Stimulated activated CD8-positive, alpha-beta memory T cell treated with anti-CD3 and anti-CD28 coated beads, Interleukin-4, amount 100 ng/mL, for 1 hour (primary cell): ENCODE measurements at places on chromosomes 1 and 21.

DNA sequence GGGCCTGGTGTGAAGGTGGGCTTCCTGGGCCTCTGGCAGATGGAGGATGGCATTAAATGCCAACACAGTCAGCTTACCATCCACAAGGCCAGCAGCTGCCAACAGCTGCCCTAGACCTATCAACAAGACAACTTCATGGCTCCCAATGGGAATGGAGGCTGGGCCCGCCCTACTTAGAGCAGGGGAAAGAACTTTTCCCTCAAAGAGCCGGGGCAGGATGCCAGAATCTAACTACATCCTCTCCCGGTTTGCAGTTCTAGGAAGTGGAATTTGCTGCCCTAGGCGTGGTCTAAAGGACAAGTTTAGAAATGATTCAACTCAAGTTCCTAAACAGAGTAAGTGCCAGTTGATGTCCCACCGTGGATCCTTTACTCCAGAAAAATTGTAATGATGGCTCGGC, 13.1 kb downstream of the ICMT start:
- no peak for DNase-seq

DNA sequence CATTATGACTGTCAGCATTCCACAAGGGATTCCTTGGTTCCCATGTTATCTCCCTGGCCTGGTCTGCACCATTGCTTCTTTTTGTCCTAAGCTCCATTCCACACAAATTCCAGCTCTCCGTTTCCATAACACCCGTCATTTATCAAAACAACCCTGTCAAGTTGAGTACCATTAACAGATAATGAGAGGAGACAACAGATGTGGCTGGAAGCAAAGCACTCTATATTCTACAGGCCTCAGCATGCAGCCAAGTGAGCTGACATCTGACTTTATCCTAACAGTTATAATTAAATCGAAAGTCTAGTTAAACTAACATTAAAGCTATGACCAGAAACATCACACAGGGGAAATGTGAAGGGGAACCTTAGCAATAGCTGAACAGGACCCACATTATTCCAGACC, 110.4 kb downstream of the RERE start:
- DNase-seq, result no peak

DNA sequence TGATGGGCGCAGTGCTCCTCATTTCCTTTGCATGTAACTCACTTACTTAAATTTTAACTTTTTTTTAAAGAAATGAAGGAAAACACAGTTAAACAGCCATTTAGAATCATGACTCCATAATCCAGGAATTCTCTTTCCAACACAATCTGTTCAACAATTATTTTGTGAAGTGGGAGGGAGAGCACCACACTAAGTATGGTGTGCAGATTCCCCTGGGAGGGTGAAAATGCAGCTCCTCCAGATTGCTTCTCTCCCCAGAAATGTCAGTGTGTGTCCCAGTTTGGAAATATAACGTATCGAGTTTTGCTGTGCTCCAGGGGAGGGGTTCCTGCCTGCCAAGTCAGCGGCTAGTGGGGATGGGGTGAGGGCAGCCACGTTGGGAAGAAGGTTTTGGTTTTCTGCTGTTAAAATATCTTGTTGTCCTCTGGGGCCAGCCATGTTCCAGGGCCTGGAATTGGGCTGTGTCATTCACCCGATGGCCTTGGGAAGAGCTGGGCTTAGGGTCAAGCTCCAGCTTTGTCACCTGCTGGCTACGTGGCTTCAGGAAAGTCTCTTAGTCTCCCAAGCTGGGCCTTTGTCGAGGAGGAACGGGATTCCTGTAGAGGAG, 17.3 kb upstream of the DISP3 start:
- no peak for DNase-seq

DNA sequence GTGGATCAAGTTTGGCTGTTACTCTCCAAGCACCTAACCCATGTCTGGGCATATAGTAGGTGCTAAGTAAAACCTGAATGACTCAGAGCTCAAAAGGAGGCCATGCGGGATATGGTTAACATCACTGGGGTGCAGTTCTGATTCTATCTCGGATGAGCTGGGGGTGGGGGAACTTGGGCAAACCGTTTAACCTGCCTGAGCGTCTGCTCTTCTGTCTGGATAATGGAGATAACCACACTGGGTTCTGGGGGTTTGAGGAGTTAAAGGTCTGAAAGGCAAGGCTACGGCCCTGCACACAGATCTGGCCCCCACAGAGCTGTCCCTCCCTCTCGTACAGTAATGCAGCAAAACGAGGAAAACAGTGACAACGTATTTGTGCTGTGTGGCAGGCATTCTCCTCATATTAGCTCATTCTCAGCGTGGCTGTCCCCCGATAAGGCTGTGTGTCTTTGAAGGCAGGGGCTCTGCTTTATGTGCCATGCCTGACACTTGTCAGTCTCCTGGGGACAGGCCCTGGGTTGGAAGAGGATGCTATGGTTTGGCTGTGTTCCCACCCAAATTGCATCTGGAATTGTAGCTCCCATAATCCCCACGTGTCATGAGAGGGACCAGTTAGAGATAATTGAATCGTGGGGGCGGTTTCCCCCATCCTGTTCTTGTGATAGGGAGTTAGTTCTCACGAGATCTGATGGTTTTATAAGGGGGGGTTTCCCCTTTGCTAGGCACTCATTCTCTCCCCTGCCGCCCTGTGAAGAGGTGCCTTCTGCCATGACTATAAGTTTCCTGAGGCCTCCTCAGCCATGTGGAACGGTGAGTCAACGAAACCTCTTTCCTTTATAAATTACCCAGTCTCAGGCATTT, 6.8 kb upstream of the ALDH4A1 start:
- no peak for DNase-seq
